ENCODE measurements at places on chromosomes 6 and 20.

DNA sequence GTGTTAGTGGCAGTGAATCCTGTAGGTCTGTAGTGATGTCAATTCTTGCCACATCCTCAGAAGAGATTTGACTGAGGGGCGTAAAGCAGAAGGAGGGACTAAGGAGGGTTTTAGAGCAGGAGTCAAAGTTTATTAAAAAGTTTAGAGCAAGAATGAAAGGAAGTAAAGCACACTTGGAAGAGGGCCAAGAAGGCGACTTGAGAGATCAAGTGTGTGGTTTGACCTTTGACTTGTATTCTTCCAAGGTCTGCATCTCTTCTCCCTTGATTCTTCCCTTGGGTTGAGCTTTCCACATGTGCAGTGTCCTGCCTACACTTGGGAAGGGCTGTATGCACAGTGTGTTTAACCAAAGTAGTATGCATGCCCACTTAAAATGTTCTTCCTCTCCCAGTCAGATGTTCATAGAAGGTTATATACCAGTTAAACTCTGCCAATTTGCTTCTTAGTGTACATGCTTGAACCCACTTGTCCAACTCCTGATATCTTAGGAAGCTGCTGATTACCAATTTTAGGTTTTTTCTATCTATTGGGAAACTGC lies 627.6 kb downstream of the MMUT start:
- DNase-seq: peak; percentile 58

DNA sequence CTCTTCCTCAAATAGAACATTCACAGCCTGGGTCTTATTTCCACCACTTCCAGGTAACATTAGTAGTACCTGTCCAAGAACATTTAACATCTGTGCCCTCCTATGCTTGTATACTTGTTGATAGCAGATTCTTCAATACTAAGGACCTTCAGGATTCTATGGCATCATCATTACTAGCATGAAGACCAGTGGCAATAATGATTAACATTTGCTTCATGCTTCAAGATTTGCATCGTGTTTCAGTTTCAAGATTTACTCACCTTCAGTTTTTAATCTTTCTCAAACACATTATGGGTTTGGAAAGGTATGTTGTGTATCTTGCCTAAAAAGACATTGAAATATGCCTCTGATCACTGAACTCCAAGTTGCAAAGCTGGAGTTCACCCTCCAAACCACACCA lies 412.8 kb upstream of the NRSN1 start:
- DNase-seq: no peak

- DNase-seq: no peak
Observed at GRCh38 chr6:170003027-170003426, 251.6 kb downstream of the ERMARD start.

DNA sequence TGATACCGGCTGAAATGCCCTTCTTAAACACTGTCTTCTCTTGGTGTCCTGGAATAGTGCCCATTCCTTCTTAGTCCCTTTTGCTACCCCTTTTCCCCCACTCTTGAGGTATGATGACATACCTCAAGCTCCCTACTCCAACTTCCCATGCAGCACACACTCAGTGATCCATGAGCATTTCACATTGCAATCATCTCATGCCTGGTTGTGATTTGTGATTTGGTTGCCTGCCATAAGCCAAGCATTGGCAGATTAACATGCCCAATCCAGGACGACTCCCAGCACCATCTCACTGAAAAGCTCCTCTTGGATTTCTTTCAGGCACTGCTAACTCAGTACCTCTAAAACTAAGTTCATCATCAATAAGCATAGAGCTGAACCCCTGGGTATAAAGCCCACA lies 14.7 kb upstream of the PTPRA start:
- DNase-seq: no peak

- DNase-seq: no peak
Observed at GRCh38 chr6:81969814-81970213, 217.3 kb upstream of the TENT5A start.

DNA sequence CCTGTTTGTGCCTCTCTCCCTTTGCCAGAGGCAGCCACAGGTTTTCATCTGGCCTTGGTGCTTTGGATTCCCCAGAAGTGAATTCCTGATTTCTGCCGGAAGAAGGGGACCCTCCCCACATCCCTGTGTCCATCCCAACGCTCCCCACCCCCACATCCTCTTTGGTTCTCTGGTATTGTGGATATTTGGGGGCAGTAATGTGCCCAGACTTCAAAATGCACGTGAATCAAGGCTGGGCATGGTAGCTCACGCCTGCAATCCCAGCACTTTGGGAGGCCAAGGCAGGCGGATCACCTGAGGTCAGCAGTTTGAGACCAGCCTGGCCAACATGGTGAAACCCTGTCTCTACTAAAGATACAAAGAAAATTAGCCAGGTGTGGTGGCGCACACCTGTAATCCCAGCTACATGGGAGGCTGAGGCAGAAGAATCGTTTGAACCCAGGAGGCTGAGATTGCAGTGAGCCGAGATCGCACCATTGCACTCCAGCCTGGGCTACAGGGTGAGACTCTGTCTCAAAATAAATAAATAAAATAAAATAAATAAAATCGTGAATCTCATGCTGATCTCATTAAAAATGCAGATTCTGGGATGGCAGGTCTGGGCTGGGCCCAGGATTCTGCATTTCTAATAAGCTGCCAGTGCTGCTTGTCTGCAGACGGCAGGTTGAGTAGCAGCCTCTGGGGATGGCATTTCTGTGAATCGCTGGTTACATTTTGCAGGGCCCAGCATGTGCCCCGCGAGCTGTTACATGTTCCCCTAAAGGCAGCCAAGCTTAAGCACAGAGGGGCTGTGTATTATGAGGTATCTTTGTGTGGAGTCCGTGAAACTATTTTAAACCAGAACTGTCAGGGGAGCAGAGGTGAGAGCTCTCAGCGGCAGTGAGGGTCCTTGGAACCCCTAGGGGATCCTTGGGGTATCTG lies 49.0 kb downstream of the SYNJ2 start:
- DNase-seq: no peak

GRCh38 chr6:52283111-52283510 lies 1.4 kb downstream of the MCM3 start:
- no peak for DNase-seq

GRCh38 chr6:2447318-2447920 lies 202.0 kb upstream of the GMDS start:
- no peak for DNase-seq

- DNase-seq: no peak
Observed at GRCh38 chr20:3014179-3014578, 29.2 kb upstream of the GNRH2 start.

DNA sequence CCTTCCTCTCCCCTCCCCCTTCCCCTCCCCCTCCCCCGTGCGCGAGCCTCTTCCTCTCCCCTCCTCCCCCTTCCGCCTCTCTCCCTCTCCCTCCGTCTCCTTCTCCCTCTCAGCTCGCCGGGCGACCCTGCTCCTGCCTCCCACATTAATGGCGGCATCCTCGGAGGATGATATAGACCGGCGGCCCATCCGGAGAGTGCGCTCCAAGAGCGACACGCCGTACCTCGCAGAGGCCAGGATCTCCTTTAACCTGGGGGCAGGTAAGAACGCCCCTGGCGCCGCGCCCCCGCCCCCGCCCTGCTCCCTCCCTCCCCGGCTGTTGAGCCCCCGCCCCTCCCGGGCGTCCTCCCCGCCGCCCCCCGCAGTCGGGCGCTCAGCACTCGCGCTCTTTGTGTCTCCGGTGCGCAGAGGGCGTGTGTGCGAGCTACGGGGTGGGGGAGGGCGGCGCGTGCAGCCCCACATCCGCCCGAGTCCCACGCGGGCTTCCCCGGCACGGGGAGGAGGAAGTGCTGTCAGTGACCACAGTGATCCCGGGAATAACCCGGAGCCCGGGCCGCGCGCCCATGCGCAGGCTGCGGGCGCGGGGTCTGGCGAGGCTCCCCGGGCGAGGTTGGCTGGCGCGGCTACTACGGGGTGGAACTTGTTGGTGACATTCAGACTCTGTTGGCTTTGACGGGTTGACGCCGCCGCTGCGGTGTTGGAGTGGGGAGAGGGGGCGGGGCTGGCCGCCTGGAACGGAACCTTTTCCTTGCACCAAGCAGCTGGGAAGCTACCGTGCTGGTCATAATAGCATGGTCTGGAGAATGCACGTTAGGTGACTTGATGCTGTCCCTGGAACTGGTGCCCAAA lies 33.2 kb downstream of the PHACTR1 start:
- no peak for DNase-seq

DNA sequence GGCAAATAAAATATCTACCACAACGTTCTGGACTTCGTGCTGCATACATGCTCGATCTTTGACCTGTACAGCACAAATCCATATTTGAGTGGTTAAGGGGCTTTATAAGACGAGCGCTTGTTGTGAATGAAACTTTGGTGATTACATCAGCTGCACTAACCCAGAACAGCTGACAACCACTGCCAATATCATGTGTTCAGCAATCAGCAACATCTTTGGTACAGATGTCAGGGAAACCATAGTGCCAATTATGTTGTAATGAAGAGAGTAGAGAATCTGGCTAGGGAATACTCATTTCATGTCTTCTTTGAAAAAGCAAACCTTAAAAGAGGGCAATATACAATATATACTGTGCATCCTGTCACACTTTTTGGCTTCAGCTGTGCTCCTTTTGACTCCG lies 188.6 kb upstream of the NT5E start:
- no peak for DNase-seq

DNA sequence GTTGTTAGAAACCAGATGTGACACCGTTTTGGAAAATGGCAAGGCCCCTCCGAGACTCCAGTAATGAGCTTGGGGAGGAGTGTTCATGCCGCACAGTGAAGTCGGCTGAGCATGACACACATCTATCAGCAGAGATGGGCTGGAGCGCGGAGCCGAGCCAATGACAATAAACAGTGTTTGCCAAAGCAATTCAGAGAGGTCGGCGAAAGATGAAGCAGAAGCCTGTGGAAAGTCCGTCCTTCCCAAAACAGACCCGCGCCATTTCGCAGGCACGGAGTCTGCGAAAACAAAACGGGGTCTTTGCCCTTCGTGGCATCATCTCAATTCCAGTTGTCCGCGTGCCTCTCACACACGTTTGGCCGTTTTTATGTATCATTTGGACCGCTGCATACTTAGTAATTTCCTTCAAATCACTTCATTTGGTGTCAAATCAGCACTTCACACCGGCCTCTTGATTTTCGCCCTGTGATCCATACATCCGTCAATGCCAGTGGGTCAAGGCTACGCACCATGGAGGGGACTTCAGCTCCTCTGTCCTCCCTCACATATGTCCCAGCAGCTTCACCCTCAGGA lies 71.3 kb downstream of the SULF2 start:
- DNase-seq: peak; percentile 71

DNA sequence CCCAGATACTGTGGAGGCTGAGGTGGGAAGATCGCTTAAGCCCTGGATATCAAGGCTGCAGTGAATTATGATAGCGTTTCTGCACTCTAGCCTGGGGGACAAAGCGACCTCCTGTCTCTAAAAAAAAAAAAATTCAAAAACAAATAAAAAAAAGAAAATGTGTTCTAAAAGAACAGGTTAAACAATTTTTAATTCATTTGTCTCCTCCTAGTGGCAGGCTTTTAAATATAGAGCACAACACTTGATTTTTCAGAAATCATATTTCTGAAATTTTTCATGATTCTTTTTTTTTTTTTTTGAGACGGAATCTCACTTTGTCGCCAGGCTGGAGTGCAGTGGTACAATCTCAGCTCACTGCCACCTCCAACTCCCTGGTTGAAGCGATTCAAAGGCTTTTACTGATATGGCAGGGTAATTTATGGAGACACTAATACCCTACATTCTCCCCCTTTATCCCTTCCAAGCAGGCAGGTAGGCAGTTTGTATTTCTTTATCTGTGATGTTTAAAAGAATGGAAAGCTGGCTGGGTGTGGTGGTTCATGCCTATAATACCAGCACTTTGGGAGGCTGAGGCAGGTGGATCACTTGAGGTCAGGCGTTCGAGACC lies 8.7 kb upstream of the GTF3C6 start:
- no peak for DNase-seq

DNA sequence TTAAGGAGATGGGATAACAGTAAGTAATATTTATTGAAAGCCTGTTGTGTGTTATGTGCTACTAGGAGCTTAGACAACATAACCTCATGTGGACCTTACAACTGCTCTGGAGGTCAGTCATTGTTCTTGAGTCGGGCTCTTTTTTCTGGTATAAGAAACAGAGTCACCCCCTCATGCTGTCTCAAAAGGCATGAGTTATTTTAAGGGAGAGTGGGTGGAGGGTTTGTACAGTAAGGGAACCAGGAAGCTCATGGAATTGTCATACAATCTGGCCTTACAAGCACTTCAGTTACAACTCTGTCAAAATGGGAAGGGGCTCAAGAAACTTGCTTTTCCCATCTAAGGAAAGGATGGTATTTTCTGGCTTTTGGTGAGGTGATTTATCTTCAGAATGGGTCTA lies 16.5 kb upstream of the DSE start:
- DNase-seq: no peak

DNA sequence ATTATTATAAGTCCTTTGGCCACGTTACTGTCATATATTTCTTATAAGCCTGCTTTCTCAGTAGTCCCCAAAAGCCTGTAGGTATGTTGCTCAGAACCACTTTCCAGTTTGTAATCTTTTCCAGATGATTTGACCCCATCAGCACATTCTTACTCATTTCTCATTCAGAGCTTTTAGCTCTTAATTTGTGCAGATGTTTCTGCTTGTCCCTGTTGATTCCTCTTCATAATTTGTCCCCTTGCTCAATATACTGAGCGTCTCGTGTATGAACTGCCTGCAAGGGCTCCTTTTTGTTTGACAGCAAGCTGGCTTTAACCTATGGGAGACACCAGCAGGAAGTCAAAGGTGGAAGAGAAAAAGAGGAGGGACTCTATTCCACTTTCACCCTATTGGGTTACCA lies 733.8 kb upstream of the GJE1 start:
- DNase-seq: no peak

GRCh38 chr20:60262967-60263603 lies 304.9 kb downstream of the CDH26 start:
- no peak for DNase-seq

DNA sequence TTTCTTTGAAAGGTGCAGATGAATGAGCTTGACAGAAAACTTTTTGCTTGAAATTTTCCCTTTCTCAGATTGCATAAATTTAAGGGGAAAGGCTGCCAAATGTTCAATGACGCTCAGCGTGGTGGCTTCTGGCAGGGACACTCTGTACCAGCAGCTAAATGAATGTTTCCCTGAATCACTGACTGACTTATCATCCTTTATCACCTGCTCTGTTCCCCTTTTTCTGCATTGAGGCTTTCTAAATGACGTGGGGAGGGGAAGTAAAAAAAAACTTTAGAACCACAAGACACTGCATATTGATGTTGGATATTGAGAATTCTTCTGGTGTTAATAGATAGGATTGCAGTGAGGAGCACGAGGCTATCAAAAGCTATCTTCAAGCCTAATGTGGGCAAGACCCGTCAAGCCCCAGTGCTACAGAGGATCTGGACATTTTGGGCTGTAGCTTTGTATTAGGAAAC lies 46.9 kb upstream of the ENPP5 start:
- DNase-seq: no peak

GRCh38 chr6:169232507-169232931 lies 21.1 kb downstream of the THBS2 start:
- no peak for DNase-seq

DNA sequence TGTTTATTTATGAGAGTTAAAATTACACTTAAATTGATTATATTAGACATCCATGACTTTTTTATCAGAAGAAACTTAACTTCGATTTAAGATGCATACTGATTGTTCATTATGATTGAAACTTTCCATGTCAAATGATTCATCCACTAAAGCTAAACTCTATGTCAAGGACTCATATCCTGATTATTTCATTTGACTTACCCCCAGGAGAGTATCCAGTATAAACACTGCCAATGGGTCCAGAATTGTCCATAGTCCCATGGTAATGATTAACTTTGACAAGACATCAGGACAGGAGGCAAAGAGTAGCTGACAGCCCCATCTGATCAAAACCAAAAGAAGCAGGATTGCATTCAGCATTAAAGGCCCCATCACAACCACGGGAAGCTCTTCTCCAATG lies 709.9 kb downstream of the TFAP2A start:
- DNase-seq: no peak

Measured in dermis microvascular lymphatic vessel endothelial cell (primary cell).